ENCODE measurements at places on chromosomes 7 and 10. TPM values are rescaled to one million over a fixed set of nuclear protein-coding genes. Genes with fewer than 3 reads are reported as not detected.

Gene NPY4R
- not detected for total RNA-seq

Gene GBX1
- not detected for total RNA-seq

Gene PRKG1
- total RNA-seq: 3.4 TPM

DNA sequence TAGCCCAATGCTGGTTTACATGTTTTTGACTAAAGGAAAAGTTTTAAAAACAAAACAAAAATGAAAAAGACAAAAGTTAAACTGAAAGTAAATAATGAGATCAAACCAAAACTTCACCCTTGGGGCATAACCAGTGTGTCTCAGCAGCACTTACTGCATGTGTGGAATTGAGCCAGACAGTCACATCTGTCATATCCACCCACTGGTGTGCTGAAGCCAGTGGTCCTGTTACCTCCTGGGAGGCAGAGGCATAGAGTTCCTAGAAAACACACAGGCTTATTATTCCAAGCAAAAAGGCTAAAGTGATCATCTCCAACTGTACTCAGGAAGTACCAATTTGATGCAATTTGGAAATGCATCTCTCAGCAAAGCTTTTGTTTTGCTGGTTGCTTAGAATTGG lies 40.4 kb downstream of the ASAH2 start:
- no peak for DNase-seq

DNA sequence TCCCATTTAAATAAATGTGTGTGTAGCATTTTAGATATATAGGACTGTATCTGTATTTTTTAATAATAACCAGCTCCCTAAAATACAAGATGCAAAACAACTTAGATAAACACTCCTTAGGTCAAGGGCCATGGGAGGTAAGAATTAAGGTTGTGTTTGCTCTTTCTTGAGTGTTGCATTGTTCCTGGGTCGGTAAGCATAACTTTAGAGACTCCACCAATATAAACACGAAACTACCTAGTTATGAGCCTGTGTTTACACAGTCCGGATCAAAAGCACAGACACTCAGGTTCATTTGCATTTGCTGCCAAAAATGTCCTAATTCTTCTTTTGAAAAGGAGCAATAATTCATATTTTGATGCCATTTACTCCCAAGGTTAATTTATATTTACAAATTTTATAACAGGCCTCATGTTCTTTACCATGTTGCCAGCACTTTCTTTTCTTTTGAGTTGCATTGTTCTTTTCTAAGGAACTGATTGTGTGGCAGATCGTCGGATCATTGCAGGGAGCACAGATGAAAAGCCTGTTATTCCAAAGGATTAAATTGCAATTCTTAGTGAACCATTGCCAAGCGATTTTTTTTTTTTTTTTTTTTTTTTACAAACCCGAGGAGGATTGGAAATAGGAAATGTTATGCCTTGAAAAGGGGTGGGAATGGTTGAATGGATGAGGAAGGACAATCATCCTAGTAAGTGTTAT lies 45.8 kb upstream of the GLCCI1 start:
- DNase-seq: no peak

DNA sequence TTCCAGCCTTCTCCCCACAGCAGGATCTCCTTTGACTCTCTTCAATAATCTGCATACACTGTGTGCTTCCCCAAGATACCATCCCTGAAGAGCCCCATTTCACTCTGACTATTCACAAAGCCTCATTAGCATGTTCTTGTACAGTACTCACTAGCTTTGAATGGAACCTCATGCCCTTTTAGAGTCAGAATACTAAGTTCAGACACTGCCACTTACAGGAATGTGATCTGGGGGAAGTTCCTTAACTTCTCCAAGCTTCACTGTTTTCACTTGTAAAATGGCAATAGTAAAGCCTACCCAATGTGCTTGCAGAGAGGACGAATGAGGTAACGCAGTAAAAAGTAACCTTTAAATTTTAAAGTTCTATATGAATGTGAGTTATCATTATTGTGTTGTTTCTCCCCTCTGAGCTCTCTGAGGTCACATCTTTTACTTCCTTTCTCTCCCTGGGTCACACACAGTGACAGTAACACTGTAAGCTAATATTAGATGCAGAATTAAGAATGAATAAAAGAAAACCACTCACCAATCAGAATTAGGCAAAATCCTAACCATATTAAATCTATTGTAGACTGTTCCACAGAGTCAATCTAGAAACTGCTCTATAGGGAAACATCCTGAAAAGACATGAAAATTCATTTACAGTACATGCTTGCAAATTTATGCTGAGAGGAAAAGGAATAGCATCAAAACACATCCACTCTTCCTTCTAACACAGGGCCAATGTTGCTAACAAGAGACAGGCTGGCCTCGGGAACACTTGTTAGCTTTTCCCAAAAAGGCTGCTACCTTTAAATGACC lies 64.2 kb upstream of the IL6 start:
- DNase-seq: no peak

- no peak for DNase-seq
Observed at GRCh38 chr10:128971374-128972035, 495.5 kb upstream of the MGMT start.

GRCh38 chr10:9209105-9209798 lies 1154.8 kb downstream of the GATA3 start:
- DNase-seq: peak; percentile 38

DNA sequence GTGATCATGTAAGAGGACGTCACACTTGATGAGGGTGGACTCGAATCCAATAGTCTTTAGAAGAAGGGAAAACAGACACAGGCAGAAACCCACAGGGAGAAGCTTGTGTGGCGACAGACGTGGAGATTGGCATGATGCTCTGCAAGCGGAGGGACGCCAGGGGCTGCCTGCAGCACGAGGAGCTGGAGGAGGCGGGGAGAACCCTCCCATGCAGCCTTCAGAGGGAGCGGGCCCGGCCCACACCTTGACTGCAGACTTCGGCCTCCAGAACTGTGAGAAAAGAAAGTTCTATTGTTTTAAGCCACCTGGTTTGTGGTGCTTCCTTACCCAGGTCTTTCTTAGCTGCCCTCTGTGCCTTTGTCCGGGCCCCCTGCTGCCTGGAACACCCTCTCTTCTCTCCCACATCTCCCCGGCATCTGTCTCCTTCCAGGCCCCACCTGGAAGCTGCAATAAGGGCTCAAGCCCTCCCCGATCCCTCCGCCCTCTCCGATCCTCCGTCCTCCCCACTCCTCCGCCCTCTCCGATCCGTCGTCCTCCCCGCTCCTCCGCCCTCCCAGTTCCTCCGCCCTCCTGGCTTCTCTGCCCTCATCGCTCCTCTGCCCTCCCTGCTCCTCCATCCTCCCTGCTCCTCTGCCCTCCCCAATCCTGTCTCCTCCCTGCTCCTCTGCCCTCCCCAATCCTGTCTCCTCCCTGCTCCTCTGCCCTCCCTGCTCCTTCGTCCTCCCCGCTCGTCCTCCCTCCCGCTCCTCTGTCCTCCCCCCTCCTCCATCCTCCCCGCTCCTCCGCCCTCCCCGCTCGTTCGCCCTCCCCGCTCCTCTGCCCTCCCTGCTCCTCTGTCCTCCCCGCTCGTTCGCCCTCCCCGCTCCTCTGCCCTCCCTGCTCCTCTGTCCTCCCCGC lies 17.4 kb upstream of the PRKAG2 start:
- no peak for DNase-seq

- no peak for DNase-seq
Observed at GRCh38 chr7:151198945-151199848, 11.1 kb downstream of the H2BK1 start.

DNA sequence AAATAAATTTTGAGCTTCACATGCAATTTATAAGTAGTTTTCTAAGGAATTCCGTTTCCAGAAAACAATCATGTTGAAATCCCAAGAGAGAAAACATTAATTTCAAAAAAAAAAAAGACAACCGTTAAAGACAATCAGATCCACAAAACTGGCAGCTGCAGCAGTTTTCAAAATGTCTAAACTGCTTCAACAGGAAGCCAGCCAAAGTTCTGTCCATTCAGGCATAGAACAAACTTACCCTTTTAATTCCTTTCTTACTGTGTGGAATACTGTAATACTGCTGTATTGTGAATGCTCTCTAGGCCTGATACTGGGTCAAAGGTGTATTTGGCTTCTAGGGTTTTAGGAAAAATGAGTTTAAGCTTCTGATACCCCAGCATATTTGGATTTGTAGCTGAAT lies 31.6 kb downstream of the HOXA1 start:
- DNase-seq: no peak
